Substantia nigra (tissue), 51 donors: ENCODE measurements at places on chromosomes 2 and 18.

GRCh38 chr2:180625006-180625844, 355.2 kb upstream of the UBE2E3 start:
- DNase-seq, result no peak

- peak; percentile 50 for DNase-seq
Observed at GRCh38 chr2:64942693-64943092, 46.5 kb upstream of the SLC1A4 start.

GRCh38 chr2:128666596-128666995, 347.9 kb upstream of the HS6ST1 start:
- no peak for DNase-seq

DNA sequence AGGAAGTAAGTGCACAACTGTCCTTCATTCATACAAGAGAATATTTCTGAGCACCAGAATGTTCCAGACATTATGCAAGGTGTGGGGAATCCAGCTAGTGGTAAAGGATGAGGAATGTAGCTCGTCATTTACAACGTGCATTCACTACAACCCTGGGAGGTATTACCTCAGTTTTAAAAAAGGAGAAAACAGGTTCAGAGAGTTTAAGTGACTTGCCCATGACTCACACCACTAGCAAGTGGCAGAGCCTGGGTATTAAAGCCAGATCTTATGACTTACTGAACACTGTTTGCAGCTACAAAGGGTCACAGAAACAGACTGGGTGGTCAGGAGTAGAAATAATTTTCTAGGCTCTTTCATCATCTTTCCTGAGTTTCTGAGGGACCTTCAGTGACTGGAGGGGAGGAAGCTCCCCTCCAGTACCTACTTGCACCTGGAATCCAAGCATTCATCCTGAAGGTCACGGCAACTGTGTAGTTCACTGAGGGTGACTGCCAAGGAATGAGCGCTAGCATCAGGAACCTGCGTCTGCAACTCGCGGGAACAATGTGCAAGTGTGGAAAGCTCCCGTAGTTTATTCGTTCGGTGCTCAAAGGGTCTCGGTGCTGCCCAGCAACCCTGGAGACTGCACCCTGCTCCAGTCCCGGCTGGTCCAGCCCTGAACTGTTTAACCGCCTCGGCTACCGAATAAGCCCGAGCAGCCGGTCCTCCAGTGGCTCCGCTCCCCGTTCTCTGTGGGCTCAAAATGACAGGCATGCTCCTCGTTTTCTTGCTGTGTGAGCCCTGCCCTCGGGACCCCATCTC, 647 bp downstream of the CCDC121 start:
- DNase-seq, result no peak

DNA sequence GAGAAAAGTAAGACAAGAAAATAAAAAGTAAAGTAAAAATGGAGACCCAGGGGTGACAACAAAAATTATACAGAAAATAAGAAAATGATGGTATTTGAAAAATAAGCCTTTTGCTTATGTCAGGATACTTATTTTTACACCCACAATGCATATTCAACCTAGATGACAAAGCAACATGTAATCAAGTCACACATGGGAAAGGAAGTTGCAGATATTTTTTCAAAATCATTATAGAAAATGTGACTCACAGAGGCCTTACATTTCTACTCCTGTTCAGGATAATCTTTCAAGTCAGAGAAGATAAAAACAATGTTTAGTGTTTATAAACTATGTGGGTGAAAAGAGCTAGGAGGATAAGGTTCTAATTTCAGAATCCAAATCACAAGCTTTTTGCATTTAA, 275.3 kb upstream of the UBE2E3 start:
- no peak for DNase-seq

DNA sequence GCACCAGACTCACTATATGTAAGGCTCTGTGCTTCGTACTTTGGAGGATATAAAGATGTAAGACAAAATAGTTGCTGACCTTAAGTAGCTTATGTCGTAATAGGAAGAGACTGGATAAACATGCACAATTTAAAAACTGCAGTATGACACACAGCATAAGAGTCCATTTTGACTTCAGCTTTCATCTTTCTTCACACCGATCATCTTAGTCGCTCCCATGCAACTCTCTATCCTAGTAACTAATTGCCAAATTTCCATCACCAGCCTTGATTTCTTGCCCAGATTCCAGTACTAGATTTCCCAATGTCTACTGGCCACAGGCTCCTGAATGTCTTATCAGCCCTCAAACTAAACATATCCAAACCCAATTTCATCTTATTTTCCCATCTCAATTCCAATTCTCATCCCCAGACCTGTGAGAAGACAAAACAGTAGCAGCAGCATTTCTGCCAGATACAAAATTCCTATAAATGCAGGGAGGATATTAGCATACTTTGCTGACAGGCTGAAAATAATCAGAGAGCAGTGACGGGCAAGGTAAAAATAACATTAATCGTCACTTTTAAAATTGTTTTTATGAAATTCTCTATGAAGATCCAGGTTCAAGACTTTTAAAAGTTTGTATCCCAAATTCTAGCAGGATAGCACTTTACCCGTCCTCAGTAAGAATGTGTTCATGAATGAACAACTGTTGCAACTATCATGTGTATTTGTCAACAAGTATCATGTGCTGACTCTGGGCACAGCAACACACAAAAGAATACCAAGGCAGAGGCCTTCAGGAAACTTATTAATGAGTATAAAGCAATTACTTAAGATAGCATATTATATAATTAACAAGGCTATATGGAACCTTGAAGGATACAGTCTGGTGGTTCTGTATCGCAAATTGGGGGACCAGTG, 42.2 kb downstream of the KIDINS220 start:
- no peak for DNase-seq

GRCh38 chr18:11112286-11112685, 37.1 kb downstream of the PIEZO2 start:
- no peak for DNase-seq

GRCh38 chr2:222410534-222410933, 13.8 kb upstream of the SGPP2 start:
- DNase-seq, result no peak

- DNase-seq, result no peak
Observed at GRCh38 chr2:213104092-213104902, 47.1 kb downstream of the IKZF2 start.

- peak; percentile 20 for DNase-seq
Observed at GRCh38 chr2:174023591-174024523, 58.7 kb upstream of the SP3 start.

- no peak for DNase-seq
Observed at GRCh38 chr2:208066016-208066415, 40.7 kb upstream of the PLEKHM3 start.

GRCh38 chr2:174686430-174686829, 77.8 kb downstream of the CHRNA1 start:
- no peak for DNase-seq

GRCh38 chr2:39407516-39408296, 29.4 kb downstream of the MAP4K3 start:
- DNase-seq, result no peak

- DNase-seq, result no peak
Observed at GRCh38 chr18:49716035-49716434, 97.3 kb downstream of the ACAA2 start.

GRCh38 chr18:22110461-22110924, 58.9 kb upstream of the GATA6 start:
- no peak for DNase-seq

DNA sequence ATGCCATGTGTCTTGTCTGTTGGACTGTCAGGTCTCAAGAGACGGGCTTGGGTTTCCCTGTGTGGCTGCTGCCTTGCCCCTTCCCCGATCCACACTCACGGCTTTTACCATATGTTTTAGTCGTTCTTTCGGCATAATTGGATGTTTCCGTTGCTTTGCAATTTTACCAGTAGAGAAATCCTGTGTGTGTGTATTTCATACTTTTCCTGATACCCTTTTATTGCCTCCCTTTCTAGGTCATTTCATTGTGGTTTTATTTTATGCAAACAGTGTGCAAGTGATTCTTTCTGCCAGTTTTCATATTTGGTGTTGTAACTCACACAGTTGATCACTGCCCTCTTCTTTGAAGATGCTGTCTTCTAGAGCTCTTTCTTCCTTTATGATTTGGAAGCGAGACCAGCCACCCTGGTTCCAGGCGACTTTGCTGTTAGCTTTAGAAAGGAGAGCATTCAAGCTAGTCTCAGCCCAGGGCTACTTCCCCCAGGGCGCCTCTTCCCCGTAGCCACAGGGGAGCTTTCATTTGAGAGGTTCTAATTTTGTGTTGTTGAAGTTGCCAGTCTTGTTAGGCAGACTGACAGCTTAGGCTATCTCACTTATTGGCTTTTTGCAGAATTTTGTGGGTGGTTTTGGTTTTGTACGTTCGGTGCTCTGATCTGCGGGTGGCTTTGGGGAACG, 17.0 kb downstream of the SH3BP4 start:
- no peak for DNase-seq

GRCh38 chr2:165793779-165794535, at the start of gene GALNT3:
GALNT3 (minus strand) TSS chr2:165794247; CDS start chr2:165770700, 23,547 bp downstream.
- no peak for DNase-seq

DNA sequence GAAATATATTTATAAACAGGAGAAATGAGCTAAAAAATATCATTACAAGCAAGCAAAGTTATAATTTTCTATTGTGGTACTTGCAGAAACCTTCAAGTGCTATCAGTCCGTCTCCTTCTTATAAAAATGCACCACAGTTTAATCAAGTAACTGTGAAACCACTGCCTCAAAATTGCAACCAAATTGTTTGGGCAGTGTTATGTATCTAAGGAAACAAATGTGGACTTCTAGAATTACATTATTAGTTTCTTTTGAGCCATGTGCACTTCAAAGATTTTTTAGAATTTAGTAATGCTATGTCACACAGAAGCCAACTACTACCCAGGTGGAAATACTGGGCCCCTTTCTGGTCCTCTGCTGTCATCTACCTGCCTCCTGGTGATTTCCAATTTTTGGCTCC, 495.6 kb downstream of the NYAP2 start:
- no peak for DNase-seq

DNA sequence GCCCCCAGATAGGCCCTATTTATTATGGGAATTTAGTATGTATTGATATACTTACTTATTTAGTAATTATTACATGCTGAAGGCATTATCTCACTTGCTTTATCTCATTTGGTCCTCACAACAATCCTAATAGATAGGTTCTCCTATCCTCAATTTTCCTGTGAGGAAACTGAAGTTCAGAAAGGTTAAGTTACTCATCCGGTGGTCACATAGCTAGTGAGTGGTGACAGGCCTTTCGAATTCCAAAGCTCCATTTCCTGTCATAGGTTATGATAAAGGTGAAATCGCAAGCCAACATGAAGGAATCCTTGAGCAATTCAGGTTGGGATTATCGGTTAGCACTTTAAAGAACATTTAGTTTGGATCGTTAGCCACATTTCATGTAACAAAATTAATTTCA, 33.3 kb downstream of the NAB1 start:
- no peak for DNase-seq

GRCh38 chr18:41989508-41989907, 34.5 kb downstream of the PIK3C3 start:
- no peak for DNase-seq

- DNase-seq, result no peak
Observed at GRCh38 chr2:218892693-218893348, 12.2 kb downstream of the WNT10A start.

DNA sequence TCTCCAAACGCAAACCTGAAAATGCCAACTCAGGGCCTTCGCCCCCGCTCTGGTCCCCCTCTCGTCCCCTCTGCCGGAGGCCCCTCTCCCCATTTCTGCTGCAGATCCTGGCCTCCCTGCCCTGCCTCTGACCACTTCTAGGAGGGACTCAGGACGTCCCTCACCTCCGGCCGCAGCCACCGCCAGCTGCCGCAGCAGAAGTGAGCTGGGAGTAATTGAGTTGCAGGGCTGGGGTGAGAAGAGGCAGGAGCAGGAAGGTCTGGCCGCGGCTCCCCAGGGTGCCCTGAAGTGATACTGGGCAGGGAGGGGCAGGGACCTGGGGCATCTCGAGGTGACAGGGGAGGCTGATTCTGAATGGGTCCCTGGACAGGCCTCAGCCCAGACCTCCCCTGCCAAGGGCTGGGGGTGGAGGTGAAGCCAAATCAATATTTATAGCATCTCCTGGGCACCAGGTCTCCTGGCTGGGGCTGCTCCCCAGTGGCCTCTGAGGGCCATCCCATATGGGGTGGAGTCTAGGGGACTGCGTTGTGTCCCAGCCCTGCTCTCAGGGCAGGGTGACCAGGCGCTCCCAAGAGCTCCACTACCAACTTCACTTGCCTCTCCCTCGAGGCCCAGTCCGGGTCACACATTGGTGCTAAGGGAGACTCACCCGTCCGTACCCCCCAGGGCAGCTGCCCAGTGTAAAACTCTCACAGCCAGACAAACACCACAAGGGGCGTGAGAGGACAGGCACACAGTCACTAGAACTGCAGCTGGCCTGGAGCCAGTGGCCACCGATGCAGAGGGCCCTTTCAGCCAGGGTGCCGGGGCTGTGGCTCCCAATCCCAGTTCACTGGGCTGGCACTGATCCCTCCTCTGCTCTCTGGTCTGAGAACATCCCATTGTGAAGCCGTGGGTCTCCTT, 33.0 kb downstream of the KCNIP3 start:
- DNase-seq, result peak; percentile 58

DNA sequence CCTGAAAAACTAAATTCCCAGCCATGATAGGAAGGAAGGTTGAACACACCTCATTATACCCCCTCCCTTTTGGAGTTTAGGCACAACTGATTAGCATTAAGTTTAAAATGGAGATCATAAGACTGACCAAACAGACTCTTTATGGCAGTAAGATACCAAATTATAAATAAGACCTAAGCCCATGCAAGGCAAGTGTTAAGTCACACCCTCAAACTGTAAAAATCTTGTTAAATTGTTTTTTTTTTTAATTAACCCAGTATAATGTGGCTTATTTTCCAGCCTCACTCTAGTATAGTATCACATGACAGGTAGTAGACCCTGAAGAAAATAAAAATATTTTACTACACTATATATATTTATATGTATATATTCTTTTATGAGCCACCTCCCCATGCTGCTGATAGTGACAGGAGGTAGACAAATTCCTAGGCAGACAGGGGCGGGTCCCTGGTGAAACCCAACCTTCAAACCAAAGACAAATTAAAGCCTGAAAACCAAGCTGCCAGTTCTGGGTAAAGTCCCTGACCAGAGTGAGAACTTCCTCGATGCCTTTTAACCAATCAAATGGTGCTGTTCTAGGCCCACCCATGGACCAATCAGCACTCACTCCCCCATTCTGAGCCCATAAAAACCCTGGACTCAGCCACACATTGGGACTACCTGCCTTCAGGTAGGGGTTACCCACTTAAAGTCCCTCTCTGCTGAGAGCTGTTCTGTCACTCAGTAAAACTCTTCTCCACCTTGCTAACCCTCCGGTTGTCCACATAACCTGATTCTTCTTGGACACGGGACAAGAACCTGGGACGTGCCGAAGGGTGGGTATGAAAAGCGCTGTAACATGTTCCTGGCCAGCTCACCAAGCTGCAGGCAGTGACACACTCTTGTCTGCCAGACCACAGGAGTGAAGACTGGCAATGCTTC, 123.9 kb upstream of the B3GNT2 start:
- no peak for DNase-seq

GRCh38 chr2:65300134-65300760, 72.6 kb downstream of the ACTR2 start:
- peak; percentile 6 for DNase-seq

GRCh38 chr2:236915186-236915585, 170.5 kb upstream of the COPS8 start:
- no peak for DNase-seq
